IPS DF 6.9 (cell line): ENCODE measurements at places on chromosomes 6 and 20.

DNA sequence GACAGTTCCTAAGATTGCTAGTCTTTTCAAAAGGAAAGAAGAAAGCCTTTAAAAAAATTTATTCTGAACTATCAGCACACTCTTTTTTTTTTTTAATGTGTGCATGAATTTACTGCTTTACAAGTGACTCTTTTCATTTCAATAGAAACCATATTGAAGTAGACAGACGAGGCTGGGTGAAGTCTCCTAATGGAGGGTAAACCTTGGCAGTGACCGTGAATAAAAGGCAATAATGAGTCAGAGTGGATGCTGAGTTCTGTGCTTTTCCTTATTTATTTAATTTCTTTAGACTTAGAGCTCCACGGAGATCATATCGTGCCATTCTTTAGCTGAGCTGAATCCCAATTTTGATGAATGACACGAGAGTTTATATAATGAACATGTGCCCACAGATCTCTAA lies 196.9 kb downstream of the PRL start:
- H3K27ac ChIP-seq, result no peak overlapping the region
- H3K36me3 ChIP-seq, result no peaks in the 10 kb centered on the region
- H3K27me3 ChIP-seq, result no peaks in the 10 kb centered on the region
- no peaks in the 10 kb centered on the region for H3K4me1 ChIP-seq
- DNase-seq, result no peak

DNA sequence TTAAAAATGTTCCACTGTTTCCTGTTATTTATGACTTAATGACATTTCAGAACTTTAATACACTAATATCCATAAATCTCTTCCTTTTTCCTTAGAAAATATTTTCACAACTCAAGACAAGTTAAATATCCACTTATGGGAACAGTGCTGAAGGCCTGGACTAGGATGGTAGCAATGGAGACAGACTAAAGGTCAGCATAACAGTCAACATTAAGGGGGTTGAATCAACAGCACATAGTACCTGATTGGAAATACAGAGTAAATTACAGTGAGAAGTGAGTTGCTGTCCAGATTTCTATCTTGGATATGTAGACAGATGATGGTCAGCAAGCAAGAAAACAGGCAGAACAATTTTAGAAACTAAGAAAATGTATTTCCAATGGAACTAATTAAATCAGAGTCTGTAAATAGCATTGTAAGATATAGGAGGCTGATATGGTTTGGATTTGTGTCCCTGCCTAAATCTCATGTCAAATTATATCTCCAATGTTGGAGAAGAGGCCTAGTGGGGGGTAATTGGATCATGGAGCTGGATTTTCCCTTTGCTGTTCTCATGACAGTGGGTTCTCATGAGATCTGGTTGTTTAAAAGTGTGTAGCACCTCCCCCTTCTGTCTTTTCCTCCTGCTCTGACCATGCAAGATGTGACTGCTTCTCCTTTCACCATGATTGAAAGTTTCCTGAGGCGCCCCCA lies 682.7 kb downstream of the MAFB start:
- H3K4me1 ChIP-seq, result no peaks in the 10 kb centered on the region
- H3K36me3 ChIP-seq, result no peaks in the 10 kb centered on the region
- H3K27me3 ChIP-seq, result no peaks in the 10 kb centered on the region
- no peak overlapping the region for H3K4me3 ChIP-seq
- DNase-seq, result no peak

GRCh38 chr6:89009624-89010059 lies 46.2 kb upstream of the RNGTT start:
- H3K36me3 ChIP-seq, result no peaks in the 10 kb centered on the region
- no peak for DNase-seq
- no peak overlapping the region for H3K4me3 ChIP-seq
- H3K27ac ChIP-seq, result no peak overlapping the region
- H3K27me3 ChIP-seq, result no peaks in the 10 kb centered on the region

DNA sequence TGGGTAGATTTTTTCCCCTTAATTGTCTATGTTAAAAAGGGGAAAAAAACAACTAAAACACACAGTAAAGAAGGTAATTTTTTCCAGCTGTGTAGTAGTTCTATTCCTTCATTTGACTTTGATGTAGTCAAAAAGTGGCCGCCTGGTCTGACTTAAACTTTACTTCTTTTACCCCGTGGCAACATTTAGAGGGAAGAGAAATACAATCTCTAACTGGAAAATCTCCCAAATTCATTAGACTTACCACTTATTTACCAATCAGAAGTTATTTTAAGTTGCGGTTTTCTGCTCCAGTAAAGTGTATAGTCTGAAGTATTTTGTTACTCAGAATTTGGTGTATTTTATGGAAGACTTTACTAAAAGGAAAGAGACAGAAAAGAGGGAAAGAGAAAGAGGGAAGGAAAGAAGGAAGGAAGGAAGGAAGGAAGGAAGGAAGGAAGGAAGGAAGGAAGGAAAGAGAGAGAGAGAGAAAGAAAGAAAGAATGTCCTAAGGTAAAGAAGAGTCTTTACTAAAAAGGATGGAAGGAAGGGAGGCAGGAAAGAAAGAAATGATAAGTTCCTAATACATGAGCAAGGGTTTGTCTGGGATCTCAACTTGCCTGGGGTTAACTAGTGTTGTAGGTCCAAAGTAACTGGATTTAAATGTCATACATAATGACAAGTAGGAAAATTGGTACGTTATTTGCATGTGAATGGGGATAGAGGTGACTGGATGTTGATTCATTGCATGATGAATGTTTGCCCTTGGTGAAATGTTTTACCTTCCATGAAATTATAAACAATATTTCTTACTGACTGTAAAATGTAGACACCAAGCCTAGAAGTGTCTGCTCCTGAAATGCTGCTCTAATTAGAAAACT lies 135.1 kb downstream of the SAMD5 start:
- H3K4me3 ChIP-seq, result no peak overlapping the region
- H3K27ac ChIP-seq, result no peak overlapping the region
- DNase-seq, result no peak

DNA sequence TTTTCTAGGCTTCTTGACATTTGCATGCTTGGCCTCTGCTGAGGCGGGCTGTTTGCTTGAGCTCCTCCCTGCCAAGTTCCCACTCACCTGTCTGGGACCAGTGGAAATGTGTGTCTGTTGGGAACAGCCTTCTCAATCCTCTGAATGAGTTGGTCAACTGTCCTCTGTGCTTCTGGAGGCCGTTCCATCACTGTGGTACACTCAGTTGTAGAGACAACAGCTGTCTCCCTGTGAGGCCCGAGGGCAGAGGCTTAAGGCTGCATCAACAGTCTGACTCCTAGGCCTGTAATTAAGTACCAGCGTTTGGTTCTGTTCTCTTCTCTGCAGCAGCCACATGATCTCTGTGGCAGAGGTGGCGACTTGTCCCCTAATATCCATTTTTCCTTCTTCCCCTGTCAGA lies 110.9 kb downstream of the CDC5L start:
- H3K4me3 ChIP-seq, result no peak overlapping the region
- no peaks in the 10 kb centered on the region for H3K36me3 ChIP-seq
- no peak overlapping the region for H3K27ac ChIP-seq
- DNase-seq, result no peak
- no peaks in the 10 kb centered on the region for H3K27me3 ChIP-seq

GRCh38 chr6:25329161-25329817 lies 50.1 kb downstream of the CARMIL1 start:
- H3K36me3 ChIP-seq, result no peaks in the 10 kb centered on the region
- no peak overlapping the region for H3K4me3 ChIP-seq
- no peak for DNase-seq
- peaks cover 11% of the 10 kb centered on the region for H3K4me1 ChIP-seq
- no peaks in the 10 kb centered on the region for H3K27me3 ChIP-seq

DNA sequence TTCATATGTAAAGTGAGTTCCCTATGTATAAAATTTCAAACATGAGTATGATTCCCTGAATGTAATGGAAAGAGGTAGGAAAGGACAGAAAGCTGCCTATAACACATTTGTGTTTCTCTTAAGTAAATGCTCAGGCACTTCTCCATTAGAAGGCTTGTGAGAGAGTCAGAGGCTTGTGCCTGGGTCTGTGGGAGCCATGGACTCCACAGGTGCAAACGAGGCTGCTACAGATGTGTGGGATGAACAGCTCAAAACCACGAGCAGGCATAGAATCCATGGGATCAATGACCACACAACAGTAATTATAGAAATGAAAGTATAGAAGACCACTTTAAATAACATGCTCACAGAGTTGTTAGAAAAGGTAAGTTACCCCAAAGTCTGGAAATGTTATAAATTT lies 134.4 kb downstream of the ARID1B start:
- H3K4me1 ChIP-seq, result no peaks in the 10 kb centered on the region
- no peak overlapping the region for H3K4me3 ChIP-seq
- H3K27me3 ChIP-seq, result no peaks in the 10 kb centered on the region
- H3K27ac ChIP-seq, result no peak overlapping the region

DNA sequence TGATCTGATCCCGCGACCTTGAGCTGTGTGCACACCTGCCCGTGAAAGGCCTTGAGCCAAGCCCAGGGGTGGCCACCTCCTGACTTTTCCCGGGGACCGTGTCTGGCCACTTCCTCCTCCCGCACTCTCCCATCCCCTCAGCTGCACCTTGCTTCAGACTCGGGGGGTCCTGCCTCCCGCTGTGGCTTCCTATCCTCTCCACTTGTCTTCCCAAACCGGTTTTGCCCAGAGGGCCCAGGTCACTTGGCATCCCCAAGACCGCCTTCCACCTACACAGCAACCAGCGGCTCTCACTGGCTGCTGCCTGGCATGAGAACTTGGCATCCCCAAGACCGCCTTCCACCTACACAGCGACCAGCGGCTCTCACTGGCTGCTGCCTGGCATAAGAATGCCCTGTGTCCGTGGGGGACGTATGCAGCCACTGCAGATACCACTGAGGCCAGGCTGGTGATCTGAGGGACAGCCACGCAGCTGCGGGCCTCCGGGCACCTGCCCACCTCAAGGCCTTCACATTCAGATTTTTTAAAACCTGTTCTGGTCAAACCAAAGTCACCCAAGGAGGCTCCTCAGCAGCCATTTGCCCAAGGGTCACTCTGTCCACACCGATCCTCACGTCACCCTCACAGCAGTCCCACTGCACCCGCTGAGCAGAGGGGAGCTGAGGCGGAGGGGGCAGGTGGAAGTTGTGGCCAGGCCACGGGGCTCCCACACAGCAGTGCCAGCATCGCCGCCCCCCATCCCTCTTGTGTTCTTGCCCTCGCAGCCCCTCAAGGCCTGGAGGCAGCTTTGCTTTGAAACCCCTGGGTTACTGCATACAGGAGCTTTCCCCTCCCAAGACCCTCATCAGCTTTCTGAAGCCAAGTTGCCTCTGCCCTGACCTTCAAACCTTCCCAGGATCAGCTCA lies 245.5 kb downstream of the TAF4 start:
- H3K27me3 ChIP-seq, result no peaks in the 10 kb centered on the region
- no peaks in the 10 kb centered on the region for H3K4me1 ChIP-seq
- no peak overlapping the region for H3K4me3 ChIP-seq
- H3K36me3 ChIP-seq, result no peaks in the 10 kb centered on the region
- no peak for DNase-seq

- no peaks in the 10 kb centered on the region for H3K4me1 ChIP-seq
- no peaks in the 10 kb centered on the region for H3K27me3 ChIP-seq
- H3K4me3 ChIP-seq, result no peak overlapping the region
- DNase-seq, result no peak
- H3K36me3 ChIP-seq, result no peaks in the 10 kb centered on the region
Observed at GRCh38 chr6:121143476-121143875, 190.8 kb downstream of the TBC1D32 start.

DNA sequence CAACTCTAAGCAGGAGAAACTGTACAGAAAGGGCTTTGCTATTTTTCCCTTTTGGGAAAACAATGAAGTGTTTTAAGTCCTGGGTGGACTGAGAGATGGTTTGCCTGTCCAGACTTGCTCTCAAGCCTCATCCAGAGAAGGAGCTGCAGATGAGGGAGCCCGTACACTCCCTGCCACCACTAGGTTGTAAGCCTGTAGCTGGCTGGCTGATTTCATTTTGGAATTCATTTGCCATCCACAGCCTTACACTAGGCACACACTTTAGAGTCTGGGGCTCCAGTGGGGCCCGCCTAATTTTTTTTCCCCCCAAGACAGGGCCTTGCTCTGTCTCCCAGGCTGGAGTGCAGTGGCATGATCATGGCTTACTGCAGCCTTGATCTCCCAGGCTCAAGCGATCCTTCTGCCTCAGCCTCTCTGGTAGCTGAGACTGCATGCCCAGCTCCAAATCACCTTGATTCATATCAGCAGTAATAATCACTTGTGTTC lies 28.4 kb downstream of the POFUT1 start:
- no peak for DNase-seq
- H3K27ac ChIP-seq, result no peak overlapping the region
- no peaks in the 10 kb centered on the region for H3K27me3 ChIP-seq
- H3K4me1 ChIP-seq, result no peaks in the 10 kb centered on the region

GRCh38 chr6:50661636-50662035 lies 51.7 kb upstream of the TFAP2D start:
- DNase-seq, result no peak
- H3K27ac ChIP-seq, result no peak overlapping the region
- H3K4me1 ChIP-seq, result no peaks in the 10 kb centered on the region
- H3K4me3 ChIP-seq, result no peak overlapping the region
- no peaks in the 10 kb centered on the region for H3K27me3 ChIP-seq
- H3K36me3 ChIP-seq, result no peaks in the 10 kb centered on the region

DNA sequence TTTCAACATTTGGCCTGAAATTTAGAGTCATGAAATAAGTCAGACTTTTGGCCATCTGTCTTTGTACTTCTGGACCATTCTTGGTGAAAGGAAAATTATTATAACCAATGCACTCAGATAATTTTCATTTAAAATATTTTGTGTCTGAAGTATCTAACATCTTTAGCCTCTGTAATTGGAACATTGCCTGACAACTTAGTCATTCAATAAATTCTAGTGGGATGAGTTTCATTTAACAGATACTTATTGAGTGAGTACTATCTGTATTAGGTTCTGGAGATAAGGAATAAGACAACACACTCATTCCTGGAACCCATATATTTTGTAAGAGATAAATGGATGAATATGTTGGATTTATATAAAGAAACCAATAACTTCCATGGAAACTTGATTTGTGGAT lies 536.0 kb downstream of the BCKDHB start:
- H3K4me3 ChIP-seq, result no peak overlapping the region
- H3K36me3 ChIP-seq, result no peaks in the 10 kb centered on the region
- DNase-seq, result no peak
- H3K4me1 ChIP-seq, result no peaks in the 10 kb centered on the region
- no peaks in the 10 kb centered on the region for H3K27me3 ChIP-seq

DNA sequence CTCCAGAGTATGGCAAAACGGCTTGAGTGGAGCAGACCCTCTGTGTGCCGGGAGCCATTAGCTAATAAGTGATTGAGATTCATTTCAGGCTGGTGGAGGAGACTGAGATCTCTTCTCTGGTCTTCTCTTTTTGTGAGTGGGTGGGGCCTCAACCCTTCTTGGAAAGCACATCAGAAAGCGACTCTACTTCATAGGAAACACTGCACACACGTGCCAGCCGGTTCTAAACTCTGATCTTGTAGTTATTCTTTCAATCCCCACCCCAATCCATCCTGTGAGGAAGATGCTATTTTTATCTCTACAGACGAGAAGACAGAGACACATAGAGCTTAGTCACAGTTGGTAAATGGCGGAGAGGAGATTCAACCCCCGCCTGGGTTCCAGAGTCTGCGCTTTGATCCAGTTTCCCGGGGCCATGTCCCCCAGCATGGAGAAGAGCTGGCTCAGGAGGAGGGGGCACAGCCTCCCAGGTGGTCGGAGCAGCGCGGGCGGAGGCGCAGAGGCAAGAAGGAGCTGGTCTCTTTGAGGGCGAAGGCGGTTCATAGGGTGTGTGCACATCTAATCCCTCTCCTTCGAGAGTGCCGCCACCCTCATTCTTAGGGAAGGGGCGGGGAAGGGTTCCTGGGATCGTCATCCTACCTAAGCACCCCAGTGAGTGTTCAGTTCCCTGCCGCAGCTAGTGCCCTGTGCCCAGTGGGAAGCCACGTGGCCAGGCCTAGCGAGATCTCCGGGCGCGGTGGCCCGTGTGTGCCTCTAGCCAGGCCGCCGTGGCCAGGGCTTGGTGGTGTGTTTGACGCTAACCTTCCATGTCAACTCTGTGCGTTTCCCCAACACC lies 49.0 kb upstream of the TAGAP start:
- DNase-seq, result no peak
- no peaks in the 10 kb centered on the region for H3K4me1 ChIP-seq
- H3K27ac ChIP-seq, result no peak overlapping the region
- no peak overlapping the region for H3K4me3 ChIP-seq
